ENCODE measurements at places on chromosomes 1 and 21.
A peak's percentile ranks its signal among the peaks of the same experiment; 100 is the strongest.

GRCh38 chr1:16348414-16349182, 3.7 kb downstream of the FBXO42 start:
- DNase-seq, result no peak

GRCh38 chr1:7459914-7460313, 311.2 kb upstream of the VAMP3 start:
- no peak for DNase-seq

DNA sequence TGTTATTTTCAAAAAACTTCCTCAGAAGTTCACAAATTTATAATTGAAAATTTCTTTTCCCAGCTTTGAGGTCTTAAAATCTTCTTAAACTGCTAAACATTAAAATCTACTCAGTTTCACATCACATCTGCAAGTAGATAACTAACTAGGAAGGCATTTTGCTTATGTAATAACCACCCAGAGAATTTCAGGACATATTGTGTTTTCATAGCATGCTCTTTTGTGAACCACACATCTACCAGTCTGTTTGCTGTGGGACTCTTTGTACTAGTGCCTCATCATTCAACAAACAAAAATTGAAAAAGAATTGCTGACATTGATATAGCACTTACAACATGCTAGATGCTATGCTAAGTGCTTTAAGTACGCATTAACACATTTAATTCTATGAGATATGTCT, 31.6 kb upstream of the C1orf146 start:
- DNase-seq, result no peak

DNA sequence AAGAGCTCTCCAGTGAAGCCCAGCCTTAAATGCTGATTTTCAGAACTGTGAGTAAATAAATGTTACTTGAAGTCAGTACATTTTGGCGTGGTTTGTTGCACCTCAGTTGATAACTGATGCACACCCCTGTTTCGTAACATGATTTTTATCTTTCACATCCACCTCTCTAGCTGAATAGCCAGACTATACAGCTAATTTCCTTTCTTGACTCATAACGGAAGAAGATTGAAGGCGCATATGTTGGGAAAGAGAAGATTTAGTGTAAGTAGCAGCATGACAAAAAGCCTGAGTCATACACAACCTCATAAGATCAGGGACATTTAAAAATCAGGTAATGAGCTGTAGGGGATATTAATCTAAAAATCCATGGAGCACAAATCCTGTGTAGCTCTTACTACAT, 716.2 kb upstream of the ZP4 start:
- DNase-seq, result no peak

GRCh38 chr1:183039985-183040447, 16.8 kb downstream of the LAMC1 start:
- peak; percentile 39 for DNase-seq

DNA sequence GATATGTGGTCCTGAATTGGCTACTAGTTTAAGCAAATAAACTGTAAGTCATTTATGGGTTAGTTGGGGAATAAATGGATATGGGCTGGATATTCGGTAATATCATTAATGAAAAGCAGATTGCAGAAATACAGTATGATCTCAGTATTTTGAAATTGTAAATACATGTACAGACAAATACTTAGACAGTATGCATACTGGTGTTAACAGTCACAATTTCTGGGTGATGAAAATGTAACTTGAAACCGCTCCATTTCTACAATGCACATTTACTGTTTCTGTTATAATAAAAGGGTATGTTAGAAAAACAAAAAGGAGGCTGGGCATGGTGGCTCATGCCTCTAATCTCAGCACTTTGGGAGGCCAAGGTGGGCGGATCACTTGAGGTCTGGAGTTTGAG, 28.0 kb downstream of the BLZF1 start:
- no peak for DNase-seq

- no peak for DNase-seq
These were observed 285.7 kb upstream of the PKN2 start for GRCh38 chr1:88398338-88398737.

DNA sequence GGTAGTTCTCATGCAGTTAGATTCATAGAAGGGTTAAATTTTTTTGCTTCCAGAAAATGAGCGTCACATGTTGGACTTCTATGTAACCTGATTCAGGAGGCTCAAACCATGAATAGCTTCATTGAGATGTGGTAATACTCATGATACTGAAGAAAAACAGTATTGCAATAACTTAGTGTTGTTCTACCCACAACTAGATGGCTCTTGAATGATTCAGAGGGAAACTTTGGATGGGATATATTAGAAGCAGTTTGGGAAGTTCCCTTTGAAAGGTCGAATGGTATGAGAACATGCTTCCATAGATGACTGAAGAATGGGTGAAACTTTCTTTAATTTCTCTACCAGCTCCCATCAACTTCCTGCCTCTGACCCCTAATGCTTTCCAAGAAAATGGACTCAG, 211.7 kb upstream of the PTGFR start:
- DNase-seq, result no peak

DNA sequence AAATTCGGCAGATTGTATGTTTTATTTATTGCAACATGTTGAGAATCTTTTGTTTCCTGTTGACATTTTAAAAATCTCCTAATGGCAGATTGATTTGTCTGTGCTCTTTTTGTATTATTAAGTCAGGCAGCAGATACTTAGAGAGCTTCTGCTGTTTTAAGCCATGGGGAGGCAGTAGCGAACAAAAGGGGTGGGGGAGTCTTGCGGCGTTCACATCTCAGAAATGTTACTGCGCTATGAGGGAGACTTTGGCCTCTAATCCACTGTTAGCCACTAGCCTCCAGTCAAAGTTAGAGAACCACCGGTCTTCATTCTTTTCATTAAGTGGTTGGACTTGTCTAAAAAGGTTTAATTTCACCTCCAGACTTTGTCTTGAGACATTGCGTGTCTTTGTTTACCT, 93.6 kb downstream of the DYRK1A start:
- no peak for DNase-seq

DNA sequence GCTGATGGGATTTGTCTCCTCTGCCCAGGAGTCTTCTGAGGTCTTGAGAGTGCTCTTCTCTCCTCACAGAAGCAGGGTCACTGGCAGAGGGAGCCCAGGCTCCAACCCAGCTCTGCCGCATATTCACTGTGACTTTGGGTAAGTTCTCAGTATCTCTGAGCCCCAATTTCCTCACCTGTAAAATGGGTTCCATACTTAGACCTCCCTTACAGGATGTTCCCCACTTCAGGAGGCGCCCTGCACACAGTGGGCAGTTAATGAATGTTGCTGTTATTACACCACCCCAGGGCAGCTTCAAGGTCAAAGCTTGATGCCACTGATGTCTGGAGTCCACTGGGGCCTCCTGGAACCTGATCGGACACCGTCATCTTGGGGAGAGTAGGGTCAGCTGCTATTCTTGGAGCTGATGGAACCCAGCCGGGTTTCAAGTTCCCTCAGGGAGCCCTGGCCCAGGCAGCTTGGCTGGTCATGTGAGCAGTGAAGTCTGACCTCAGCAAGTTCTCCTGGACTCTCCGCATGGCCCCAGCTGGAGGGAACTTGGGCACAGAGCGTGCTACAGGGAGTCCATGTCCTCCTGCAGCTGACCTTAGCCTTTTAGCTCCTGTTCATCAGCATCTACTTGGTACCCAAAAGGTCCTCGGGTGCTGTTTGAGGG, 21.8 kb downstream of the COA7 start:
- no peak for DNase-seq

GRCh38 chr1:156911577-156912298, 8.7 kb upstream of the LRRC71 start:
- no peak for DNase-seq

DNA sequence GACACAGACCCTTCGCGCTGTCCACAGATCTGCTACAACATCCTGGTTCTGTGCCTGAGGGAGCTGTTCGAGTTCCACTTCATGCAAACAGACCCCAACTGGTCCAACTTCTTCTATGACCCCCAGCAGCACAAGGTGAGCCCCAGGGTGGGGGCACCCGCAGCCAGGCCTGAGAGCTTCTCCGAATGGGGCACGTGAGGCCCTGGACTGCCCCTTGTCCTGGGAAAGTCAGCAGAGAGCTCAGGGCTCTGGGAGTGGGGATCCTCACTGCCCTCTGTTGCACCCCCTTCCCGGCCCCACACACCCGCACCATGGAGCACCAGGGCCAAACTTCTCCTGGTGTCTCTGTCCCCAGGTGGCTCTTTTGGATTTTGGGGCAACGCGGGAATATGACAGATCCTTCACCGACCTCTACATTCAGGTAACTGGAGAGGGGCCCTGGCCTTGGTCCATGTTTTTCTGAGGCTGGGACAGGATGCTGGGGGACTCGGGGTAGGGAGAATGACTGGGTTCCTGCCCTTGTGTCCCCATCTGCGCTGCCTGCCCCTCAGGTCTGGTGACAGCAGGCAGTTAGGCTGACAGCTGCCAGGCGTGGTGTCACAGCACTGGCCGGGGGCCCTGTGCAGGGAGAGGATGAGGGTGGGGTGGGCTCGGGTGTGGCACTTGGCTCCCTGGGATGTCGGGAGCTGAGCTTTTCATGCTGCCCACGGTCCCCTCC, 44.6 kb downstream of the COQ8A start:
- DNase-seq, result no peak

- DNase-seq, result no peak
These were observed 15.2 kb downstream of the SPOCD1 start for GRCh38 chr1:31800674-31800967.

- DNase-seq, result no peak
These were observed 59.8 kb downstream of the GPR88 start for GRCh38 chr1:100597784-100598183.

GRCh38 chr21:14972678-14973077, 92.1 kb downstream of the NRIP1 start:
- DNase-seq, result no peak

DNA sequence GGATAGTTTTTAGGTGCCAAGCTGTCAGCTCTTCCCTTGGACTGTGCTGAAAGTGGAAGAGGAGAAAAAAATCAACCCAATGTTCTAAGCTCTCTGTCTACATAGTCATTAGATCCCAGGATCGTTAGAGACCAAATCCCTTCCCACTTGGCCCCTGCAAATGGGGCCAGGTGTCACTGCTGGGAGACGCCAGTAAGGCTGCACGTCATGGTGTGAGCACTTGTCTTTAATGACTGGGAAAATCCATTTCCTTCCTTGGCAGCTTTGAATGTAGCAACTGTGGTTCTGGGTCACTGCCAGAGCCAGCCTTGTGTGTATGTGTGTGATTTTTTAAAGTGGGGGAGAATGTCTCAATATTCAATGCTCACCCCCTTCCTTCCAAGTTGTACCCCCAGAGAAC, 59.9 kb downstream of the MAN1C1 start:
- peak; percentile 67 for DNase-seq

- DNase-seq, result no peak
These were observed 111.4 kb upstream of the SNX7 start for GRCh38 chr1:98550076-98550475.

Data from COR-L47 (cell line).